ENCODE measurements at places on chromosomes 3 and 15.

DNA sequence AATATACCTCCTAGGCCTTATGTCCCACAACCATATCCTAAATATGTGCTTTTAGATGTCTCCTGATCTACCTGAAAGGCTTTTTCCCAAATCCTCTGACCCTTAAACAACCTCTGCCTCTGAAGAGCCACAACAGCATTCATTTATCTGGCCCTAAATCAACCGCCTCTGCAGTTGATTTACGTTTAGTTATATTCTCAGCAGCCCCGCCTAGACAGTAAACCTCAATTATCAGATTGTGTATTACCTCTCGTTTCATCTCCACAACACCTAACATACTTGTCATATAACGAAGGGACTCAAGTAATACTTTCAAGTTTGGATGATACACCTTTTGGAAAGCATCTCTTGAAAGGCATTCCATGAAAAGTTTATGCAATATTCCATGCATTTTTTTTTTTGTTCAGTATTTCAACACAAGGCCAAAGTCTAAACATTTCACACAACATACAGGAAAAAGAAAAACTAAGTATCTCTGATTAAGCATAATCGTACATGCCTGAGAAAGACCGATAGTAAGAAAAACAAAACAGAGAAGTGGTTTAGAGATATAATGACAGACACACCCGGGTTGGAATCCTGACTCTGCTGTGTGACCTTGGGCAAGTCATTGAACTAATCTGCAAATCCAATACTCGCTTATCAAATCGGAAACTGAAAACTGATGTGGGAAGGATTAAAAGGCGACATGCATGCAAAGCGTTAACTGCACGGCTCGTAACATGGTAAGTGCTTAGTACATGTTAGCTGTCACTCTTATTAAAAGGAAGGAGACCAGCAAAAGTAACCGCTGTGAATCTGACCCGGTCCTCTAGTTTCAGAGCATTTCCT, 778 bp downstream of the CRBN start:
- no peak for DNase-seq

DNA sequence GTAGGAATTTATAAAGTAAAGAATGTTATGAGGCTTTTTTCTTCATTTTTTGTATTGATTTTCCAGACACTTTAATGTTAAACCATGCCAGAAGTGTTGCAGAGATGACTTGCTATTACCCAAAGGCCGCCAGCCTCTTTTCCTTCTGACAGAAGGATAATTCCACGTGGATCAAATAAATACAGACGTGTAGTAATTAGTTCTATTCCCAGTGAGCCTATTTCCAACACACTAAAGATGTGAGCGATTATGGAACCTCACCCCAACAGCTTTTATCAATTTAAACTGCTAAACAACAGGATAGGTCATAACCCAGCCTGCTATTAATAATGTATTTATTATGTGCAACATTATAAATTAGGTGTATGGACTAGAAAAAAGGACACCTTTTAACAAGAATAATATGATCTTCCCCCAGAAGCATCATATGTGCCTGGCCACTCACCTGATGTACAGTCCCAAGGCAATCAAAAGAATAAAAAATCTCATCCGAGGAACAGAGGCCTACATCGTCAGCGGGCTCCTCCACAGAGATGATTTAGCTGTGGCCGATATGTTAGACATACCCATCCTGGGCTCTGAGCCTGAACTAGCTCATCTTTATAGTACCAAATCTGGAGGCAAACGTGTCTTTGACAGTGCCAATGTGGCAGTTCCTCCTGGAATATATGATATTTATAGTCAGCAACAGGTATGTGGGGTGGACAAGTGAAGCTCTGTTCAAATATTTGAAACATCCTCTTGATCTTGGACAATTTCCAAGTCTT, 125.9 kb upstream of the C15orf61 start:
- no peak for DNase-seq

DNA sequence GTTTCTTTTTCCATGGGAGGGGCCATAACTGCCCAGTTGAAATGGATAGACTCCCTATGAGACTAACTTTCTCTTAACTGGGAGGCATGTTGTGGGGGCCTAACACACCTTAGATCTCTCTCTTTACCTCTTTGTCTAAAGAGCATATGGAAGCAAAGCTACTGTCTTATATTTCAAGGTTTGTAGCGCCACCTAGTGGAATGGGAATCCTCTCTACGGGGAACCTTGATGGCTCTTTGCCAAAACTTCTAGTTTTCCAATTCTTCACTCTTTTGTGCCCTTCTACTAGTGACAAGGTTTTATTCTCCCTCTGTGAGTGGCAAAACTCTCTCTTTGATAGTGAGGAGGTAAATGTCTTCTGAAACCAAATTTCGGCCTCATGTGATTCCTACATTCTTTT, 1030.4 kb upstream of the CADM2 start:
- no peak for DNase-seq

DNA sequence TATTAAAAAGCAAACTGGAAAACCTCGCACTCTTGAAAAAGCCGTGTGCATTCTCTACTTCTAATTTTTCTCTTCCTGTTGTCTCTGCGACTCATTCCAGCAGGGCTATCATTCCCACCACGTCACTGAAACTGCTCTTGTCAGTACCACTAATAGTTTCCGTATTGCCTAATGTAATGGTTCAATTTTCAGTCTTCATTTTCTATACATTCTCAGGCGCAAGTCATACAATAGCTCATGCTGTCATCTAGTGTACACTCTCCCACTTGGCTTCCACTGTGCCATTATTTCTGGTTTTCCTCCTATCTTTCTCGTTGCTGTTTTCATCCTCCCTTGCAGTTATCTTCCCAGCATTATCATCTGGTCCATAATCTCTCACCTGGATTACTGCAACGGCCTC, 160.2 kb downstream of the SPATA16 start:
- DNase-seq, result no peak

DNA sequence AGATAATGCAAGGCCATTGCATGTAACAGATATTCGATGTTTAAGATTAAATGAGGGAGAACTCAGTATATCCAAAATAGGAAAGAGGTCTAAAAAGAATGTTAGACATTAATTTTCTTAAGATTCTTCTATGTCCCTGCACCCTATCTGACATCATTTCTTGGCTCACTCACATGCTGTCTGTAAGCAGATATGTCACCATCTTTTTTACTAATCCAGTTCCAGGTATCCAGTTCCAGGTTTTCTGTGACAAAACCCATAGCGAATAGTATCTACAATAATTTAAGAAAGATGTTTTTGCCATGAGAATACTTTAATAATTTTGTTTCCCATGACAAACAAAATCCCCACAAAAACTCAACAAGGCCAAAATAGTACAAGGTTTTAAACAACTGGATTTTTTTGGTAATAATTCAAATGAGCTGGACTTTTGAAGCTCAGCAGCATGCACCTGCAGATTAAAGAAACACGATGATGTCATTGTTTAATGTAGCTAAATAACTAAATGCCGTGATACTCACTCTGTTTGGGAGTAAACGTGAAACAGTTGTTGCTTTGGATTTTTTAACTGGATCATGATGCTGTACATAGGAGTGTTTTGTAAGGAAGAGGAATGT, 867.6 kb downstream of the EPHA3 start:
- DNase-seq, result no peak

GRCh38 chr3:148901987-148902791, 37.1 kb downstream of the CPA3 start:
- DNase-seq, result no peak

DNA sequence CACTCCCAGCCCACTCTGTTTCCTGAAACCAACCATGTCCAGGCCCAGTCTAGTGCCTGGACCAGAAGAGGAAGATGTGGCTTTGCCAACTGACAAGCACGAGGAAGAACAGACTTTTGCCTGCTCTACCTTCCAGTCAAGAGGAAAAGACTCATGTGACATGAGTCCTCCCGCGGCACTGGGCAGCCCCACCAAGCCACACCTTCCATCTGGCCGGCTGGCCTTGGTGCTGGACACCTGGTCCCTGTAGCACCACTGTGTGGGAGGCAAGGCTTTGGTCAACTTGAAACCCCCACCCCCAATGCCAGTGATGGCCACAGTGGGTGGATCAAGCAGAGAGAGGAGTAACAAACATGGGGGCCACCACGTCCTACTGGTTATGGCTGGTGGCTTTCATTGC, 12.5 kb downstream of the CHDH start:
- DNase-seq, result no peak

DNA sequence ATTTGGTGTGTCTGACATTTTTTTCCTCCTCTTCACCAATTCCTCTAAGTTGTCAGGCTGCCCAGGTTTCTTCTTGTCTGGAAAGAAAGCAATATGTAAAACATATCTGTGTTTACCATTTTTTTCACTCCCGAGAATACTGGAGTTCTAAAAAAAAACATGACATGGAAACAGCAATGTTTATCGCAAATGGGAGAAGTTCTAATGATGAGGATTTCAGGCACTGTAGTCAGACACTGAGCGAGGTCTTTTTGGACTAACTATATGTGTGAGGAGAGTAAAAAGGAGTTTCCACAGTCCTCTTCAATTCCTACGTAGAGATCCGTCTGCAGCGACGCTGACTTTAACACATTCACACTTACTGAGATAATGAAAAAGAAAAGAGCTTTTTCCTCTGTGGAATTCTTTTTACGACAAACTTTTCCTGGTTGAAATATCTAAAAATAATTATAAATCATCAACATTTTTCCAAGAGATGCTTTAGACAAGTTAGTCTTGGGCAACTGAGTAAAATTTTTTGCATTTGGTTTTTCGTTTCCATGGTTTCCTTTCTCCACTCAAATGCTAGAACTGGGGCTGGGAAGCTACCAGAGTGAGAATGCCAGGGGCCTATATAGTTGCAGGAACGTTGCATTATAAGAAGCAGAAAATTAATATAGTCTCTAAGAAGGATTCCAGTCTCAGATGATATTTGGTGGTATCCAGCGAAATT, 8.4 kb upstream of the SETMAR start:
- no peak for DNase-seq

DNA sequence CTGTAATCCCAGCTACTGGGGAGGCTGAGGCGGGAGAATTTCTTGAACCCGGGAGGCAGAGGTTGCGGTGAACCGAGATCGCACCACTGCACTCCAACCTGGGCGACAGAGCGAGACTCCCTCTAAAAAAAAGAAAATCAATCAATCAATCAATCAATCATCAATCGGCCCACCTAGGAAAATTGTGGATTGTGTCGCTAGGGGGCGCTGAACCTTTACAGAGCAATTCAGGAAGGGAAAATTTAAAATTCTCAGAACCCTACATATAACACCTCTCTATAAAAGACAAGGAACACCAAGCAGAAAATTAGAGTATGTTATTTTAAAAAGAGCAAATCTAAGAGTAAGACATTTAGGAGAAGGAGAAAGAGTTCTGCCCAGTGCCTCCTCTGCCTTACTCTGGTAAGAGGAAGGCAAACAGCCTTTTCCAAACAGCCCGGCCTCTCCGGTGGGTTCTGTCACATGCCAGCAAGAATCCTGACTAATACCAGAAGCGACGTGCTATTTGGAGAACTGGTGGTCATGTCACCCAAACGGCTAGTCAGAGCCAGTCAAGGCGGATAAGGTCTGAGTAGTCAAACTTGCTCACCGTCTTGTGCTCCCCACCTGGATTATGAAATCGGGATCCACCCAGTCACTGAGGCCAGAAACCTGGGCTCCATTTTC, 22.3 kb upstream of the SMCO1 start:
- DNase-seq, result no peak

GRCh38 chr3:123330441-123330991, 118.4 kb downstream of the ADCY5 start:
- no peak for DNase-seq

DNA sequence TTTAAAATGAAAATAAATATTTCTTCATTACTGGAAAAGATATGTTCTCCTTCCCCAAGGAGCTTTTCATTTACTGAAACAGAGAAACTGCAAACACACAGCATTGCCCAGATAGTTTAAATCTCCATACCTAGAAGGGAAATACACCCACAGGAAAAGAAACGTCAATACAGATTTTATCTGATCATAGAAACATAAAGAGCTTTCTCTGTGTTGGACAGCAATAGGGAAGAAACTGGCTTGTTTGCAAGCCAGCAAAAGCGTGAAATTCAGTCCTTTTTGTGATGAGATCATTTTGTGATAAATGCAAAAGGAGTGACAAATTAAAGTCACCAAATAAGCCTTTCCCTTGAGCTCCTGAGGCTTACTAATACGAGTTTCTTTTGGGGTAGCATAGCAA, 398.0 kb downstream of the TIGIT start:
- DNase-seq, result no peak

- no peak for DNase-seq
Measured at GRCh38 chr15:96066852-96067495, 263.5 kb upstream of the NR2F2 start.

DNA sequence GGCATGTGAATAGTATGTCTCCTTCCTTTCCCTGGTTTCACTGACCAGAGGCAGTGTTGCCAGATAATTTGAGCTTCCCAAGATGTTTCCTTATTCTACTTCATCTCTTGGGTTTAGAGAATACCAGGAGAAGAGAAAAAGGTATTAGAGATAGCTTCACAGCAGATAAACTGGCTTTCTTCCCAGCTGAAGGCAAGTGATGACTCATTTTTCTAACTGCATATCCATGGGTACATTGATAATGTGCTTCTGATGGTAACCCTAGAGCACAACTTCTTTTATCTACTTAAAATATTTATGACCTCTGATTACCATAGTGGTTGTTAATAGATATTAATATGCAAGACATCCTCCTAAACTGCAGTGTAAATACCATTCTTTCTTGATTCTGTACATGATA, 34.6 kb upstream of the CMTM8 start:
- no peak for DNase-seq

DNA sequence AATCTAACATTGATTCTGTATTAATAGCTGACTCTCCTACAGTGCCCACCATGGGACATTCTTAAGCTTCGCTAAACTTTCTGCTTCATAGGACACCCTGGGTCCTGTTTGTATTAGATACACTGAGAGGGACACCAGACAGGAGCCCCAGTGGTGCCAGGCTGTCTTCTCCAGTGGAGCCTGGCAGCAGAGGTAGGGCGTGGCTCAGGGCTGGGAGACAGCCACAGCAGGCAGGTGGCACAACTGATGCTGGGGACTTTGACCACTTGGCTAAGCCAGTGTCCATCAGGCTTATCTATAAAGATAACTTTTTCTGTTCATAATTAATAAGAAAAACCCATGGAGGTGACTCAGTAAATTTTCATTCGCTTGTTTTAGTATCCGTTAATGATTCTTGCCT, 21.8 kb downstream of the NIPA1 start:
- no peak for DNase-seq

- DNase-seq, result no peak
Measured at GRCh38 chr3:12356175-12356574, 67.3 kb downstream of the PPARG start.

DNA sequence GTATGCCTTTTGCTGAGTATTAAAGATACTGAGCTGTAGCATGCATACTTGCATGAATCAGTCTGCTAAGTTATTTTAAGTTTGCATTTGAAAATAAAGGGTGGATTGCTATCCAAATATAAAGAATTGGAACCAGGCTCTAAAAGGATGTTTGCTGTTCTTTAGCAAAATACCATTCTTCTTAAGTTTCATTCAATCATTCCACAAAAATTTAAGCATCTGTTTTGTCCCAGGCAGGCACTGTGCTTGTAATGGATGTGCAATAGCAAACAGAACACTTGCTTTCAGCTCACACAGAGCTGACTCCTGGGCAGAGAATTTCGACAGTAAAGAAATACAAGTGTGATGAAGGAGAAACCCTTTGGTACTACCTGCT, 151.1 kb downstream of the PGPEP1L start:
- DNase-seq, result no peak

Measured in NCI-H1417 treated with DMSO at 0.1 percent for 48 hours (cell line).